Right ventricle myocardium inferior (tissue), 1 donor: ENCODE measurements at places on chromosomes 5 and 9. TPM values are rescaled to one million over a fixed set of nuclear protein-coding genes. Genes with fewer than 3 reads are reported as not detected.

Gene SV2C
- 0.22 TPM for total RNA-seq

Gene LCP2
- 6.7 TPM for total RNA-seq

Gene PAEP
- not detected for total RNA-seq

Gene OSMR
- total RNA-seq, result 14.1 TPM

Gene TGFBI
- total RNA-seq, result 66.5 TPM

Gene PGM5
- 151 TPM for total RNA-seq

- no peak for DNase-seq
These were observed 18.9 kb downstream of the LHFPL2 start for GRCh38 chr5:78629624-78630023.

DNA sequence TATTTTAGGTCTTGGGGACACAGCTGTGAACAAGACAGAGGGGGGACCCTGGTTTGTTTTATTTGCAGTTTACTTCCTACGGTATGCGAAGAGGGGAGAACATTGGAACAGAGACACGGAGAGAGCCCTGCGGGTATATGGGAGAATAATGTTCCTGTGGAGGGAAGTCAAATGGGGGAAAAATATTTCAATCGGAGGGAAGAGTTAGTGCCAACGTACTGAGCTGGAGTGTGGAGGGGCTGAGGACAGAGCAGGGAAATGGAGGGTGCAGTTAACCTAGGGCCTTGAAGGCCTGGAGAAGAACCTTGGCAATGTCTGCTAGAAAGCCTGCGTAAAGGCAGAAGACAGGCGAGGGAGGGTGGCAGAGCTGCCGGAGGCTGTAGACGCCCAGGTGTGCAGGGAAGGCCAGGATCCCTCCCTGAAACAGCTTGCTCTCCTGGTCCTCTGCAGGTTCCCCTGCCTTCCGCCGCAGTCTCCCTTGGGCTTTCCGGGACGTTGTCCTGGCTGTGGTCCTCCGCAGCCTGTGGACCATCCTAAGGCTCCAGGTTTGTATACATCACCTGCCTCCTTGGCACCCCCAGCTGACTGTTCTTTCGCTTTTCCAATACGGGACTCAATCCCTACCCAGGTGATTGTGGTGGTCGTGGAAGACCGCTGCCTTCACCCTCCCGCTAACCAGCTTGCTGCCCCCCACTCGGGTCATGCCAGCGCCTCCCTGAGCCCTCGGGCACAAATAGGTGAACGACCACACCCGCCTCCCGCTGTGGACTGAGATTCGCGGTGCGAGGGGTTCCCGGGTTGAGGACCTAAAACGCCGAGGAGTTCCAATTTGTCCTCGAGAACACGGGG, 1.9 kb upstream of the RACK1 start:
- no peak for DNase-seq

DNA sequence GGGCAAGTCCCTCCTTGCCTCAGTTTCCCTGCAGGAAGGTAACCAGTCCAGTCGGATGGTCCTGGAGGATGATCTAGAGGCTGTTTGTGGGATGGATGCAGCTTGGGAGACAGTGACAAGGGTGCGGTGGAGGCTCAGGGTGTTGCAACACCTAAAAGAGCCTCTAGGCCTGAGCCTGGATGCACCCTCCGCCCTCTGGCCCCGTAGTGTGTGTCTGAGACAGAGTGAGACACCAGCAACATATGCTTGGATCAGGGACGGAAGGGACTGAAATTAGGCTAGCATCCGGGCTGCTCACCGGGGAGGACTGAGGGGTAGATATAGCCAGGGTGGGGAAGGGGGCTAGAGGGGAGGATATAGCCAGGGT, 1.1 kb downstream of the CRAT start:
- DNase-seq, result no peak

- no peak for DNase-seq
These were observed 1633.8 kb downstream of the MAT2B start for GRCh38 chr5:165139262-165139661.

GRCh38 chr9:92752812-92753404, 11.7 kb downstream of the BICD2 start:
- DNase-seq, result no peak

- DNase-seq, result no peak
These were observed 134.4 kb downstream of the ERCC6L2 start for GRCh38 chr9:96009690-96010472.

DNA sequence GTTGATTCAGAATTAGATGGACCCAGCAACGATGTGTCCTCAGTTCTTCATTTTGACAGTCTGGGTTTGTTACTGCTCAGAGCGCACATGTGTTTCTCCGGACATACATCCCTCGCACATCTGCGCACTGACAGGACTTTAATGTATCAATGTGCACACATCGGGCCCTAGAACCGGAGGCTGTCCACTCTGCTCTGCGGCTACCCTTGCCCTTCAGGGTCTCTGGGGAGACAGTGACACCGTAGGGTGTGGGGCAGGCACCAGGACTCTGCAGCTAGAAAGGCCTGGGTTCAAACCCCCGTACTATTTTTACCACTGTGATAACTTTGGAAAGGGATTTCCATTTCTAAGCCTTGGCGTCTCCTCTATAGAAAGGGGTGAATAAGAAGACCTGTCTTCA, 23.5 kb upstream of the LPCAT1 start:
- DNase-seq, result no peak

GRCh38 chr9:12394105-12394504, 299.1 kb upstream of the TYRP1 start:
- no peak for DNase-seq

DNA sequence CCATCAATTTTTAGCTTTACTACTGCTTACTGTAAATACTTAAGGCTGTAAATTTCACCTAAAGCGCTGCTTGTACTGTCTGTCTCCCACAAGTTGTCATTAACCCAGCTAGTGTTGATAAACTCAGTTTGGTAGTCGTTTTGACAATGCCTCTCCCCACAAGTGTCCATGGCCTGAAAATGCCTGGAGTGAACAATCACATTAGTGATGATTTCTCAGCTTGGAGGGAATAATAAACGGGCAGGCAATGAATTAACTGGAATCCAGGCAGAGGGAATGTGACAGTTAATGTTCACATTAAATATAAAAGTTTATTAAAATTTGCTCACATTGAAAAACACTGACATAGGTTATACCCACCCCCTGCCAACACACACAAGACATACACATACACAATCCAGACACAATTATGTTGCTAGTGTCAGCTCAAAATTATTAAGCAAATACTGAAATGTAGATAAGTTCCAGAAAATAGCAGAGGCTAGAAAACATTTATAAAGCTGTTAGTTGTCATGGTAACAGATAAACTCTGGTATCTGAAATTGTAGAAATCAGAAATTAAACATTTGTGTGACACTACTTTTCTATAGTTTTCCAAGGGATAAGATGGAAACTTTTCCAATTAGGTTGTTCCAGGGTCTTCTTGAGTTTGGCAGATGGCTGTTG, 341.9 kb downstream of the DIRAS2 start:
- DNase-seq, result no peak

GRCh38 chr5:133854554-133854953, 113.9 kb downstream of the C5orf15 start:
- DNase-seq, result no peak

GRCh38 chr9:16133556-16134227, 580.8 kb downstream of the CCDC171 start:
- DNase-seq, result no peak

GRCh38 chr5:172350212-172351181, 66.9 kb upstream of the UBTD2 start:
- DNase-seq, result no peak

DNA sequence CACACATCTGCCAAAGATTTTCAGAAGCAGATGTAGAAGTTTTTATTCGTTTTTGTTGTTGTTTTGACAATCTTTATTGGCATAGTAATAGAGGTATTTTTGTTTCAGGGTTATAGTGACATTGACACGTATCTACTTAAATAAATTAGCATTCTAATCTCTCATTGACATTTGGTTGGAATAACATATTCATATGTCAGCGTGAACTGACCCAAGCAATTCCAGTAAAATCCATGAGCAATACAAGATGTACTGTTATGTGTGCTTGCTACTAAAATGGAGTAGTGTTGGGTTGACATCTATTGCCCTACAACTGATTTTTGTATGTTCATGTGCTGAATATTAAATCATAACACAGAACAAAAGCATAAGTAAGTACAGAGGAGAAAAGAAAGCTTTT, 284.4 kb upstream of the SMC2 start:
- DNase-seq, result no peak

DNA sequence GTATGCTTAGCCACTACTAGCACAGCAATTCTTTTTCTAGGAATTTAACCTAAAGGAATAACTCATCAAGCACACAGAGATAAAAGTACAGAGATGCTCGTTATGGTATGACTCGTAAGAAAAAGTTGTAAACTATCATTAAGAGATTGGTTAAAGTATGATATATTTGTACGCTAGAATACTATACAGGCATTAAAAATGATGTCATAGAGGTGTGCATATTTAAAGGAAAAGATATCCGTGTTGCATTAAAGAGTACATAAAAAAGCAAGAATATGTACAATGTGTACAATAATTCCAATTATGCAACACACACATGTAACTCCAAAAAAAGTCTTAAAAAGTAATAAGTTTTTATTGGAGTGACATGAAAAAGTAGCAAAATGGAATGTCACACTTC, 54.5 kb upstream of the PALM2AKAP2 start:
- DNase-seq, result no peak

DNA sequence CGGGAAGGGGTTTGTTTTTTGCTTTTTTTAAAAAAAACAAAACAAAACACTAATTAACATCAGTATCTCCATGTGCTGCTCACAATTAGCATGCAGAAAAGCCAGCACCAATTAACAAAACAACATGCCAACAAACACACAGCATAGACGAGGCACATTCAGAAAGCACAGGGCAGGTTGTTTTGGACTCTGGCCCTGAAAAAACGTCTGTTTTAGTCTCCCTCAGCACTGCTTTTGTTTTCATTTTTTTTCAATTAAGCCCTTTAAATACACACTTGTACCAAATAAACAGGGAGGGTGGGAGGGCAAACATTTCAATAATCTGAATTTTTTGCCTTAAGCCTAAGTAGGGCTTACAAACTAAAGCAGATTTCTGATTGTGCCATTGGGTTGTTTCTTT, 309.6 kb downstream of the DTWD2 start:
- no peak for DNase-seq

- DNase-seq, result peak; percentile 67
These were observed 1913.7 kb upstream of the WWC1 start for GRCh38 chr5:166377756-166378155.

DNA sequence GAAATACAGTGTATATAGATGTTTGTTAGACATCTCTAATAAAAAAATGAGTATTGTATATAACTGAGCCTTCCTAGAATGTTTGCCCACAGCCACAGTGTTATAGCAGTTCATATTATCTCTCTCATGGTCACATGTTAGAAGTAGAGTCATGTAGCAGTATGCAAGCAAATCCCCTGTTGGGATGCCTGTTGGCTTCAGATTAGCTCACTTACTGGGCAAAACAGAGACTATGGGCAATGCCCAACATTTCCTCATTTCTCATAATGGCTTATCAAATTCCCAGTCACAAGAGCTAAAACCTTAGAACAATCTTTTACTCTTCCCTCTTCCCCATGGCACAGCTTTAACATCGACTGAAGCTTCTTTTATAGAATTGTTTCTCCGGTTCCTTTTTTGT, 27.0 kb upstream of the PDCD1LG2 start:
- no peak for DNase-seq

- DNase-seq, result no peak
These were observed 30.9 kb downstream of the GALNT10 start for GRCh38 chr5:154221371-154221896.

DNA sequence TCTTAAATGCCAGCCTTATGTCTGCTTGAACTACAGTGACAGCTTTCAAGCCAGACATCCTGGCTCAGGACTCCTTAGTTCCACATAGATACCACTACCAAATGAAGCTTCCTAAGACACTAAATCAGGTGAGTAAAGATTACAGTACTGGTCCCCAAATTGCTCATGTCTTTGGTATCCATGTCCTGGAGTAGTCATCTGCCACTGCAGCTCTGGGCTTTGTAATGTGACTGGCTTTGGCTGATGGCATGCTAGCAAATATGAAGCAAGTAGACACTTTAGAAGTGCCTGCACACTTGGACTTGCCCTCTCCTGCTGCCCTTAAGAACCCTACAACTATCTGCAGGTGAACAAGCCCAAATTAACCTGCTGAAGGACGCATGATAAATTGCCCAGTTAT, 334.9 kb downstream of the BNC2 start:
- DNase-seq, result no peak

DNA sequence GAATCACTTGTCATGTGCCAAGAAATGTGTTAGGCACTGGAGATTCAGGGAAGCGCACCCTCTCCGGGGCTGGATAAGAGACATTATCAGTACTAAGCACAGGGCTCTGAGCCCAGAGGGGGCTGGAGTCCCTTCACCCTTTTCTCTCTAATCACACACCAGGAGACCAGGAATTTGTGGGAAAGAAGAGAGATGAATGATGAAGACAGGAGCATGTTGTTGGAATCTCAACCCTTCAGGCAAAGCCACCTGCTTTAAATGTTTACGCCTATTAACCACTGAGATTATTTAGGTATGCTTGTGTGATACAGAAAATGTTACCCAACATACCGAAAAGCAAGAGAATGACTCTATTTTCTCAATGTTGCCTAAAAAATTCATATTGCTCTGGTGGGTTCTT, 119.8 kb downstream of the ENTREP1 start:
- no peak for DNase-seq

- no peak for DNase-seq
These were observed 72.1 kb downstream of the C7 start for GRCh38 chr5:40981420-40981819.

DNA sequence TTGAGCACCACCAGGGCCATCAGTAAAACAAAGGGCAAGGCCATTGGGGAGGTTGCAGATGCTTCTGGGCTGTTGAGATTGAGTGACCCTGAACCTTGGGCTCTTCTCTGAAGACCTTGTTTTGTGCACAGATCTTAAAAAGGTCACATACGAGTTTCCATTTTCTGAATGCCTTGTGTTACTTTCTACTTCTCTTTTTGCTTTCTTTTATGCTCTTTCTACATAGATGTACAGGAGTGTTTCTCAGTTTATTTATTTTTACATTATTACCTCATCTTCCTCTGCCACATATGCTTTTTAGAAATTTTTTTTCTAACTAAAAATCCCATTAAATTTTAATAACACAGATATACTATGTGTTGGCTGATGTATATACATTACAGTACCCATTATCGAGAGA, at the start of gene IFNA5:
IFNA5 (minus strand) TSS at position 101 of the 400 bp plus-strand sequence; CDS start at position 44, 57 bp downstream.
- DNase-seq, result no peak

DNA sequence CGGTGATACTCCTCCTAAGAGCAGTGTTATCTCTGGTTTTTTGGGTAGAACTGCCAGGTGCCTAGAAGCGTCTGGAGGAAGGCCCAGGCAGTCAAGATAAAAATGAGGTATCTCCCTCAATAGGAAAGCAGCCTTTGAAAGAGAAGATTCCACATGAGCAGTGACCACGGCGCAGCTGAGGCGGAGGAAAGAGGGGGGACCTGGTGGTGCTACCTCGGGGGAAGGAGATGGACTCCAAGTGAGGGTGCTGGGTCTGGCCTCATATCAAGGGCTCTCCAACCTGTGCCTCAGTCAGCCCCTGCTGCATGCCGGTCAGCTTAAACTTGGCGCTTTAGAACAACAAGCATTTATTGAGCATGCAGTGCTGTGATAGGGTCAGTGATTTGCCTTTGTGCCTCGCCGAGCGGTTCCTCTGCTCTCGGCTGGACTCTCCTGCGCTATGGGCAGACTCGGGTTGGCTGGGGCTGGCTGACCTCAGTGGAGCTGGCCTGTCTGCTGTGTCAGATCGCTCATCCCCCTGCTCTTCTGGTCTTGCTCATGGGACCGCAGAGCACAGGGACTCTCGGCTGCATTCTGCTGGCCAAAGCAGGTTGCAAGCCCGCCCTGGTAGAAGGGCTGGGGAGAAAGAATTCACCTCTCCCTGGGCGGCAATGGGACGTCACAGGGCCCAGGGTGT, 121.1 kb upstream of the IRX4 start:
- no peak for DNase-seq
